ENCODE measurements at places on chromosomes 11 and 22.

DNA sequence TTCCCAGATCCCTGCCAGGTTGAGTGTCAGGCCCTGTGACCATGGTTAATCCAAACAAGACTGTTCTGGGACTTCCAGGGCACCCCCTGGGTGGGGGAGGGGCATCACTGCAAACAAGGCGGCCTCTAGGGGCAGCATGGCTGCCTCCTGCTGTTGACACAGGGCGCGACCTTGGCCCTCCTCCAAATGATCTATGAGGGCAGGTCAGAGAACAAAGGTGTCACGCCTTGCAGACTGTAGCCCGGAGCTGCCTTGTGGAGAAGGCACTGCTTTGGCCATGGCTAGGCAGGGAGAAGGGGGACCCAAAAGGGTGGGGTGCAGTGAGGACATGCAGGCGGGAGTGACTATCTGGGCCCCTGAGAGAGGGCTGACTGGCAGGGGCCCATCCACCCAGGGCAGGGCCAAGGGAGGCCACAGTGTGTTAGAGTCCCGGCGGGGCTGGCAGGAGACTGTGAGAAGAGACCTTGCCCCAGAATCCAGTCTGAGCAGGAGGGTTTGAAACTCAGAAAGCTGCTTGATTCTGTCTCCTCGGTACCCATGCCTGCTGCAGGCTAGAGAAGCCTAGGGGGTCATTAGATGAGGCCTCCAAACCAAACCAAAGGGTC lies 35.6 kb downstream of the KCNC1 start:
- DNase-seq, result no peak

- DNase-seq, result no peak
Observed at GRCh38 chr11:74347381-74347780, 35.9 kb upstream of the P4HA3 start.

GRCh38 chr11:66568124-66568916 lies at the start of gene CTSF:
CTSF (minus strand) TSS chr11:66568606; CDS start chr11:66568486, 120 bp downstream.
- DNase-seq, result peak; percentile 85

GRCh38 chr22:37547251-37547741 lies 13.0 kb upstream of the CDC42EP1 start:
- peak; percentile 62 for DNase-seq

- DNase-seq, result no peak
Observed at GRCh38 chr11:19651653-19652052, 61.0 kb upstream of the NAV2 start.

- DNase-seq, result no peak
Observed at GRCh38 chr22:36584666-36585065, 55.7 kb upstream of the EIF3D start.

GRCh38 chr22:46465793-46466192 lies 71.6 kb downstream of the CELSR1 start:
- no peak for DNase-seq
